ENCODE measurements at places on chromosomes 4 and X.

DNA sequence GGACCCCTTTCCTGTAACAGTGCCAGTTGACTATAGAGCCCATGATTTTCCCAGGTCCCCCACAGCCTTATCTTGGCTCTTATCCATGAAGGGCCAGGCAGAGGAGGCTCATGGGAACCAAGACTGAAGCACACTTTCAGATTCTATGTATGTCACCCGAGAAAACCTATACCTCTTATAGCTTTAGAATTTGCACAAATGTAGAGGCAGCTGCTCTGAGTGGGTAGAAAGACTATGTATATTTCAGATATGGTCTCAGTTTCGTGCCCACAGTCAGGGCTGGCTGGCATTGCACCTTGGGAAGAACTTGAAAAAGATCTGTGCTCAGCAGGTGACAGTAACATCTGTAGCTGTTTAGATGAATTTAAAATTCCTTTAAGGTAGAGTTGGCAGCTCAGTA is 8.3 kb upstream of the LNX1 start:
- DNase-seq, result no peak

DNA sequence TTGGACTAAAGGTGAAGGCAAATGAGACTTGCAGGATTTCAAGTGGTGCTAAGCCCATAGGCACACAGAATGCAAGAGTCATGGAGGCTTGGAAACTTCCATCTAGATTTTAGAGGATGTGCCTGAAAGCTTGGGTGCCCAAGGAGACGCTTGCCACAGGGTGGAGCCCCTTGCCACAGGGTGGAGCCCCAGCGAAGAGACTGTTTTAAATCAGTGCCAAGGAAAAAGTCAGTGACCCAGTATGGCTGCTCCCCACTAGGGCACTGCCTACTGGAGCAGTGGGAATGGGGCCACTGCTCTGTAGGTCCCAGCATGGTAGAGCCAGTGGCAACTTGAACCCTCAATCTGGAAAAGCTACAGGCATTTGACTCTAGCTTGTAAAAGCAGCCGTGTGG is 794.2 kb upstream of the LCORL start:
- DNase-seq, result no peak

DNA sequence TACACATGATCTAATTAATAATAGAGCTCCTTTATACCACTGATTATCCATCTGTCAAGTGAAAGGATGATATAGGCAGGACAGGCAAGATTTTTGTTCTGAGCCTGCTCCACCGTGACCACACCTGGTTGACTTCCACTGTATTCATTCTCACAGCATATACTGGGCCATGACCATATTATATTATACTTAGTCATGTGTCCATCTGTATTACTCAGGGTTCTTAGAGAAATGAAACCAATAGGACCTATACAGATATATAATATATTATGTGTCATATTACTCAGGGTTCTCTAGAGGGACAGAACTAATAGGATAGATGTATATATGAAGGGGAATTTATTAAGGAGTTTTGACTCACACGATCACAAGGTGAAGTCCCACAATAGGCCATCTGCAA is 675.1 kb downstream of the GRXCR1 start:
- DNase-seq, result no peak

GRCh38 chr4:154740462-154740861 is 3.3 kb upstream of the LRAT start:
- no peak for DNase-seq

DNA sequence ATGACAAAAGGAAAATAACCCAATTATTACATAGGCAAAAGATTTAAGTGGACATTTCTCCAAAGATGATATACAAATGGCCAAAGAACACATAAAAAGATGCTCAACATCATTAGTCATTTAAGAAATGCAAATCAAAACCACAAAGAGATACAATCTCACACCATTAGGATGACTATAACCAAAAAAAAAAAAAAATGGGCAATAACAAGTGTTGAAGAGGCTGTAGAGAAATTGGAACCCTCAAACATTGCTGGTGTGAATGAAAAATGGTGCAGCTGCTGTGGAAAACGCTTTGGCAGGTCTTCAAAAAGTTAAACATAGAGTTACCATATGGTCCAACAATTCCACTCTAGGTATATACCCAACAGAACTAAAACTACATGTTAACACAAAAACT is 5.6 kb upstream of the PRDX4 start:
- DNase-seq, result no peak

DNA sequence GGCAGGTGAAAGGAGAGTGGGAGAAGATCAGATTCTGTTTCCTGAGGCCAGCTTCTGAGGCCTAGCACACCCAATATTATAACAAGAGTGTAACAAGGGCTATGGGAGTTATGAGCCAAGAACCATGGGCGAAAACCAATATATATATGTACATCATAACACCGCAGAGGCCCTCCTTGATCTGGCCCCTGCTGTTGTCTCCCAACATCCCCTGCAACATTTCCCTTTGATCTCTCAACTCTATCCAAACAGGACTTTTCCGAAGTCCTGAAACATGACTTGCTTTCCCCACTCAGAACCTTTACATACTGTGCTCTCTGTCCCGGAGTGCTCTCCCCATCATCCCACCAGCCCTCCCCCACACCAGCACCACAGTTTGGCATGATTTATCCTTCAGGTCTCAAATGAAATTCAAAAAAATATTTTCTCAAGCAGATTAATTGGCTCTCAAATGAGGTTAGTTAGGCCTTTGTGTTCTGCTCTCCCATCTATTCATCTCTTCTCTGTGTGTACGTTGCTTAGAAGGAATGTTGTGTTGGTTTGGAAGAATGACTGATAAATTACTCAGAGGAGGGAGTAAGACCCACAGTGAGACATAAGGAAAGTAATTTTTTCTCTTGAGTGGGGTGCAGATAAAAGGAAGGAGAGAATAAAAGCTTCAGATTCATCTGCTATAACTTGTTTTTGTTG is 58.1 kb upstream of the SMIM10 start:
- no peak for DNase-seq

DNA sequence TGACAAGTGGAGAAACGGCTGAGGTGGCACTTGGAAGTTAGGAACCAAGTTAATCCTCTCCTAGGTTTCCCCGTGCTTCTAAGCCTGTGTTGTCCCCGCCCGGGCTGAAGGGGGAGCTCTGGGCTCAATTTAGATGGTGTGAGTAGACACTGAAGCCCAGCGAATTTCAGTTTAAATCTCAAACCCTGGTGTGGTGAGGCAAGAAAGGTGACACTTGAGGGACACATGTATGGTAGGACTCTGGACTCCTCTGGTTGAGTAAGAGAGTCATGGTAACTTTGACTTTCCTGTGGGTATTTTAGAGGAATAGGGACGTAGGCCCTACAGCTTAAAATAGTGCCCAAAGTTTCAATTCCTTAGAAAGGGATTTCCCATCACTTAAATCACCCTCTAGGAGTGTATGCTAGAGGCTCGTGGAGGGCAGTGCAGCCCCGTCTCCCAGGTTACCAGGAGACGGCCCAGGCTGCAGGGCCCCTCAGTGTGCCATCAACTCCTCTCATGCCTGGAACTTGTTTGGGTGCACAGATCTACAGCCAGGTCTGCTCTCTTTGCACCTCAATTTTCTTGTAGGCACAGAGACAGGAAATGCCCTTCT is 24.0 kb downstream of the HAND2 start:
- DNase-seq, result no peak

DNA sequence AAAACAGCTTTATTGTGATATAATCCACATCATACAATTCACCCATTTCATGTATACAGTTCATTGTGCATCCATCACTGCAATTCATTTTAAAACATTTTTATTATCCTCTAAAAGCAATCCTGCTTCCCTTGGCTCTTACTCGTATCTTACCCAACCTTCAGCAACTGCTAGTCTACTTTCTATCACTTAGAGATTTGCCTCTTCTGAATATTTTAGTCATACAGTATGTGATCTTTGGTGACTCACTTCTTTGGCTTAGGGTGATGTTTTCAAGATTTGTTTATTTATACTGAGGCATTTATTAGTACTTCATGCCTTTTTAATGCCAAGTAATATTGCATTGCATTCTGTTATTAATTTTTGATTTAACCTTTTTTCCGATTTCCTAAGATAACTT is 15.0 kb upstream of the MSMO1 start:
- DNase-seq, result no peak

DNA sequence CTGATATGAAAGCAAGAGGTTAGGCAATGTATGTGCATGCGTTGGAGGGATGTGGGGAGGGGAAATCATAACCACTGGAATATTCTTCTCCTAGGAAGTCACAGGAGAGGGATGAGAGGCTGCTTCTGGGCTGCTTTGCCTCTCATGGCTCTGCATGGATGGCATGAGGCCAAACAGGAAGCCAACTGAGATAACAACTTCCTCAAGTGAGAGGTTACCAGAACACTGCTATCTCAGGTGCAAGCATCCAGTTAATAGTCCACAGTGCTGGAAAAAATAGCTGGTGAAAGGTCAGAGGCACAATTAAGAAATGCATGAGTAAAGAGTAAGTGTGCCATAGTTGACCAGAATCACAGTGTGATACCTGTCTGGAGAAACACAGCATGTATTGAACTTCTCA is 113.3 kb downstream of the ELOVL6 start:
- no peak for DNase-seq

DNA sequence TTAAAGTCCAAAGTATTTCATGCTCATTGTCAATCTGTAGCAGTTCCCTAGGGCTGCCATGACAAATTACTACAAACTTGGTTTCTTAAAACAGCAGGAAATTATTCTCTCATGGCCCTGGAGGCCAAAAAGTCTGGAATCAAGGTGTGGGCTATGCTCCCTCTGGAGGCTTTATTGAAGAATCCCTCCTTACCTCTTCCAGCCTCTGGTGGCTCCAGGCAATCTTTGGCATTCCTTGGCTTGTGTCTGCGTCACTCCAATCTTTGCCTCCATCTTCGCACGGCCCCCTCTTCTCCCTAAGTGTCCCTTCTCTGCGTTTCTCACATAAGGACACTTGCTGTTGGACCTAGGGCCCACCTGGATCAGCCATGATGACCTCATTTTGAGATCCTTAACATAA is 170.4 kb downstream of the SMIM20 start:
- DNase-seq, result no peak

- no peak for DNase-seq
These were observed 359.4 kb upstream of the ZCCHC13 start for GRCh38 chrX:73944563-73944908.

DNA sequence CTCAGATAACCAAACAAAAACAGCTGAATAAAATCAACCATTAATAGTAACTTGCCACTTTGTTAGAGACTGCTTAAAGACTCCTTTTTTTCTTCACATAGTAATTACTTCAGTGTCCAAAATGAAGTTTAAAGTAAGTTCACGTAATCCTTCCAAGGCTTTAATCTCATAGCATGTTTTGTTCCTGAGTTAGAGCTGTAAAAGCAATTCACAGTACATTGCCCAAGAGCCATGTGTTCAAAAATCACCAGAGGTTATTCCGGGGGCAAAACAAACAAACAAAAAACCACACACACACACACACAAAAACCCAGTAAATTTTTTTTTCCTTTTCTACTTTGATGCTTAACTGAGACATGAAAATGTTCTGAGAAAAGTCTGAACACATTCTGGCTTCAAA is 6.1 kb downstream of the GPR82 start:
- DNase-seq, result no peak

DNA sequence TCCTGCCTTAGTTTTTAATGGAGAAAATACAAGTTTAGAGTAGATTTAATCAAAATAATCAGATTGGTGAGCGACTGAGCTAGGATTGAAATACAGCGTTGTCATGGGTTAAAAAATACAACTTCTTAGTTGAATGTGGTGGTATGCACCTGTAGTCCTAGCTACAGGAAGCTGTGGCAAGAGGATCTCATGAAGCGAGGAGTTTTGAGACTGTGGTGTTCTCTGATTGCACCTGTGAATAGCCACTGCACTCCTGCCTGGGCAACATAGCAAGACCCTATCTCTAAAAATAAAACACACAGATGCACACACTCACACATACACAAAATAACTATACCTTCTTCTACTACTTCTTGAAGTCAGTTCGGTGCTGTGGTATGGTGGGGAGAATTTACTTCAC is 19.8 kb upstream of the GBA3 start:
- no peak for DNase-seq

DNA sequence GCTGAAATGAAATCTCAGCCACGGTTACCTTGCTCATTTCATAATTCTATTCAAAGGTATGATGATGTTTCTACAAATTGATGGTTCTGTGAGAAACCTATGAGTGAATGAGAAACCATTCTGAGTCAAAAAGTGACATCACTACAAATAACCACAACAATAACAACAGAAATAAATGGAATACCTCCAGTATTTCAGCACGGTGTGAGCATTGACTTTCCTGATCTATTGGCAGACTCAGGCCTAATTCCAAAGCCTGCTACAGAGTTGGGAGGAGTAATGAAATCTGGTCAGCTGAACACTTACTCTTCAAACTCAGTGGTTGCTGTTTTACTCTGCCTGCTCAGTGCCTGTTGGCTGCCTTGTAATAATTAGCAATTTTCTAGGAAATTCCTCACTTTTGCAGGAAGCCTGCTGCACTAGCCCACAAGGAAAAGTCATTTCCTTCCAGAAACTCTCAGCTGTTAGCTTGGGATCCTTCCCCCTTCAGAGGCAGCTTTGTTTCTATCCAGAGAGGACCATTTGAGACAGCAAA is 18.8 kb upstream of the SYNPO2 start:
- DNase-seq, result no peak

DNA sequence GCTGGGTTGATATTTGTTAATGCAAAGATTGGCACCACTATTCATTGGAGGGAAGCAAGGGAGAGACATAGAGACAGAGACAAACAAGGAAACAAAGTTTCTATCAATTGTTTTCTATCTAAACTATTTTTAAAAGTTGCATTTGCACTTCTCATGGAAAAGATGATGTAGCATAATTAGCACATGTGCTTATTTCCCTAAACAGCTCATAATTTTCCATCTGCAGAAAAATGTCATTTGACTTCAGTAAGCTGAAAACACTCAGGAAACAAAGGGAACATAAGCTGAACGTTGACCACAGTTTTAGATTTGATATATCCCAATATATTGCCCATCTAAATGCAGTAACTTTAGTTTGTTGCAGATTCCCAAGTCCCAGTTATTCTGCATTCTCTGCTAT is 18.5 kb upstream of the SPP1 start:
- no peak for DNase-seq

DNA sequence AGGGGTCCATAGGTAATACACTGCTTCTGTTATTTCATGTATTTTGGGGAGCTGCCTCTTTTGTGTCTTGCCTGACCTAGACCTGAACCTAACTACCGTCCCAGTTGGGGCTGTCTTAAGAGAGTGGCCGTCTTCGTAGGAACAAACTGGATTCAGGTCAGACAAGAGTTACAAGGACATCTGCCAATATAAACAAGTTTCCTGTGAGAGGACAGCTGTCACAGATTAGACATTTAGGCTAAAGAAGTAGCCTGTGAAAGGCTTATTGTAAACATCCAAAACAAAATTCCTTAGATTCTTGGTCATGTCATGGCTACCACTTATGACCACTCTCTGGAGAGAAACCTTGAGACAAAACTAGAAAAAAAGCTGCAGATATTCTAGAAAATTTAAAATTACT is 797.6 kb upstream of the AADAT start:
- no peak for DNase-seq
